ENCODE measurements at places on chromosomes 6 and 20. TPM values are rescaled to one million over a fixed set of nuclear protein-coding genes. Genes with fewer than 3 reads are reported as not detected.

Gene TULP1
- total RNA-seq = 0.05 TPM

Gene APOBEC2
- 231 TPM for total RNA-seq

Gene GJA1
- total RNA-seq = 3.3 TPM

Gene TFEB
- total RNA-seq = 6.4 TPM

Gene ARFGEF2
- 27.6 TPM for total RNA-seq

Gene OR12D3
- not detected for total RNA-seq

Gene EPPIN
- total RNA-seq = not detected

All from myocyte (in vitro differentiated cells).